ENCODE measurements at places on chromosomes 3 and 15.

DNA sequence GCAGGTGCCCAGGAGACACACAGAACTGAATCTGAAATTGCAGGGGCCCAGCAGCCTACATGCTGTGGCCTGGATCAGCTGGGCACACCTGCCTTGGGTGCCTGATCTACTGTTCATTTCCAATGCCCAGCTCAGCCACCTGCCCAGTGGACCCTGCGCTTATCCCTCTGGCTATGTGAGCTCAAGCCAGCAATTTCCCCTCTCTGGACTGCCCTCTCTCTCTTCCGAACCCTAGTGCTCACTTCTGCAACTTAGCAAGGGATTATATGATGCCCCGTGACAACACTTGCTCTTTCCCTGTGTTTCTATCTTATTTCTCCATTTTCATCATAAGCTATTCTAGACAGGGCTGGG is 276.0 kb downstream of the UACA start:
- no peak for DNase-seq

DNA sequence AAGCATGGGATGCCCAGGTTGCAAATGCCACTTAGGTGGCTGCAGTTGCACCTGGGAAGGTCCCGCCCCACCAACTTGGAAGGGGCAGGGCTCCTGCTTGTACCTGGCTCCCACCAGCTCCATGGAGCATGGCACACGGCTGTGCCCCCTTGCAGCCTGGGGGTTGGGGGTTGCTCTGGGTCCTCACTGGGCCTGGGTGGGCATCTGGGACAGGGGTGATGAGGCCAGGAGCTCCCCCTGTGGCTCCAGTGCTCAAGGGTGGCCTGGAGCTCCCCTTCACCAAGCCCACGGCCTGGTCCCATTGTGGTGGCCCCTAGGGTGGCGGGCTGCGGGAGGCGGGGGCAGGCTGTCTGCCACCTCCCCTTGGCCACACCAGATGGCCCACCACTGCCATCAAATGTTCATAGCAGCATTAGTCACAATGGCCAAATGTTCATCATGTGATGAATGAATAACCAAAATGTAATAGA is 36.7 kb downstream of the GHSR start:
- DNase-seq = no peak

- DNase-seq = no peak
Measured at GRCh38 chr3:143363276-143363675, 243.7 kb downstream of the CHST2 start.

DNA sequence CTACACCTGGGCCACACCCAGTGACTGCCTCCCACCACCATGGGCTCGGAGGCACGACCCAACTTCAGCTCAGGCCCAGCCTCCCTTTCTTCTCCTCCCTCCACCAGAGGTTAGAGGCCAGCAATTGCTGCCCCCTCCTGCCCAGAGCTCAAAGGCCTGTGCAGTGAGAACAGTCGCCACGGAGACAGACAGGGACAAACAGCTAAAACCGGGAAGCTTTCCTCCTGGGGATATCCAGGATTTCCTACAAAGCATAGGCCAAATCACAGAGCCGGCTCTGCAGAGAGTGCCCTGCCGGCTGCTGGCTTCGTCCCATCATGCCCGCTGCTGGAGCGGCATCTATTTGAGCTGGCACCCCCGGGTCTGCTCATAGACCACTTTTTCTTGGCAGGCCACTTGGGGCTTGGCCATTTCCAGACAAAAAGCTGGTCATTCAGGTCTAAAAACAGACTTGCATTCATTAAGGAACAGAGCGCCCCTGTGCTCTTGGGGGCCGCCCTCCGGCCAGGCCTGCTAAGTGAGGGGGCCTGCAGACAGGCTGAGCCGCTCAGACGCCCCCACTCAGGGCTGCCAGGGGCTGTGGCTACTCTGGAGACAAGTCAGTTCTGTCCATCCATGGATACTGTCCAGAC is 17.5 kb downstream of the GRAMD2A start:
- no peak for DNase-seq

DNA sequence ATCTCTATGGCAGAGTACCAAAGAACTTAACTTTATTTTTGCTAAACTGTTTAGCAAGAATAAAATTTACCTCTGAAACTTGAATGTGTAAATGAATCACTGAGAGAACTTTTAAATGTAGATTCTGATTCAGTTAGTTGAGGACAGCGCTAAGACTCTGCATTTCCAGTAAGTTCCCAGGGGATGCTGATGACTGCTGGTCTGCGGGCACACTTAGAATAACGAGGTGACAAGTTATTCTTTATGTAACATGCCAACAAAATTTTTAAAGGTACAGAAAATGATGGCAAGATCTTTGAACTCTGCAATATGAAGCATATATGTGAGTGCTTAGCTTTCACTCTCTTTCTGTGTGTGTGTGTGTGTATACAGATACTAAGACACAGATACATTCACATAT is 56.4 kb downstream of the TGFBR2 start:
- no peak for DNase-seq

DNA sequence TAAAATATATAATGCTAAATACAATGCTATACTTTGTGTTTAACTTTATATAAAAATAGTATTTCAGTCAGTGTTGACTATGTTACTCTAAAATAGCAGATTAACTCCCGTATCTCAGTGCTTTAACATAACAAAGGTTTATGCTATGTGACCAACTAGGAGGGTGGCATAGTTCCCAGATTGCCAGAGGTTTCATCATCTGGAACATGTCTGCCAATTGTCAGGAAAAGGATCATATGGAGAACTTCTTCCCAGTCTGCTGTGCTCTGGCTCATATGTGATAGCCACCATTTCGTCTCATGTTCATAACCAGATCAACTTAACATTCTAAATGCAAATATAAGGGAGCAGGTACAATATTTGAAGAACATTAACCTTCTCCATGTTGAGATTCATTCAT is 720.2 kb downstream of the MCTP2 start:
- no peak for DNase-seq

DNA sequence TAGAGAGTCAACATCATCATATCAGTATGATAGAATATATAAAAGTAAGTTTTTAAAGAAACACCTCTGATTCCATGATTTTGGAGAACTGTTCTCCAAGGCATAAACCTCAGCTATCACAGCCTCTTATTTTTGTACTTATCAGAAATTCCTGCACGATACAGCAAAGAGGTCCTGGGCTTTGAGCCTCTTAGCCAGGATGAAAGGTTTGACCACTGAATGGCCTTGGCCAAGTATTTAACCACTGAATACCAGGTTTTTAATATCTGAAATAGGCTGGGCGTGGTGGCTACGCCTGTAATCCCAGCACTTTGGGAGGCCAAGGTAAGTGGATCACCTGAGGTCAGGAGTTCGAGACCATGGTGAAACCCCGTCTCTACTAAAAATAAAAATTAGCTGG is 1.9 kb upstream of the FAM174B start:
- no peak for DNase-seq

GRCh38 chr3:8103954-8104353 is 397.7 kb upstream of the LMCD1 start:
- no peak for DNase-seq

DNA sequence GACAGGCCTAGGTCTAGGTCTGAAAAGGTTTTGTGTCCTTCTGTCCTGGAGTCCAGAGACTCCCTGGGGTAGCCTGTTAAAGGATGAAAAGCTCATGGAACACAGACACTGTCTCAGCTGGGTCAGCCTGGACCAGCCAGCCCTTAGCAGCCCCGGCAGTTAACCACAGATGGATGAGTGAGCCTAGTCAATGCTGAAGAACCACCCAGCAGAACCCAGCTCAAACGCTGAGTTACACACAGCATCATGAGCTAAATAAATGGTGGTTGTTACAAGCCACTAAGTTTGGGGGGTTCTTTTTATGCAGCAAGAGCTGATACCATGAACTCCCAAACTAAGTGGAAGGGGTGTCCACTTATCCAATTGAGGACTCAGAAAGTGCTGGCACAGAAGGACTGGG is 472.8 kb upstream of the PROK2 start:
- no peak for DNase-seq

All from stimulated activated CD8-positive, alpha-beta memory T cell treated with anti-CD3 and anti-CD28 coated beads, Interleukin-7, amount 100 ng/mL, for 1 hour (primary cell).